Fibroblast of skin of back (primary cell): ENCODE measurements at places on chromosomes 5 and 9.

DNA sequence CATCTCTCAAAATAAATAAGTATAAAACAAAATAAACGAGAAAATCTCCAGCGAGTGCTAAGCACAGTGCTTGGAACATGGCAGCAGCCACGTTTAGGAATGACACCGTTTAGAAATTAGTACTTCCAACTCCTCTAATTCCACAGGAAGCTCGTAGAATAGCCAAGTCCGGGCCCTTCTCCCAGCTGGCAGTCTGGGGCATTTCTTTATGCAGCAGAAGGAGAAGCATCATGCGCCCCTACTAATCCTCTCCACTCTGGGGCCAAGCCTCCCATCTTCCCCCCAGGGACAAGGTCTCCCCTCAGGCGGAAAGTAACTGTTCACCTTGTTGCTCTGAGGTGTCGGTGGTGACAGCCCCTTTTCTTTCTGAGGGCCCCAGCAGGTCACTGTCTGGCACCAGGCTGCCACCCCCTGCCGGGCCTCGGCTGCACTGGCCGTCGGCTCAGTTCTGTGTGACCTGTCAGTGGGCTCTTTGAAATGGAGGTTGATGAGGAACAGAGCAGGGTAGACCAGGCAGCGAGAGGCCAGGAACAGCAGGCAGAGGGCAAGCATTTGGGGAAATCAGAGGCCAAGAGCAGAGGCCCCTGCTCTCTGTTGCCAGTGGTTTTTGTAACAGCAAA, 113.5 kb upstream of the WWC1 start:
- DNase-seq, result no peak

- DNase-seq, result no peak
Observed at GRCh38 chr5:6812800-6813731, 99.8 kb downstream of the TENT4A start.

- no peak for DNase-seq
Observed at GRCh38 chr5:140642718-140643117, 3.5 kb downstream of the TMCO6 start.

GRCh38 chr9:120918931-120919842, 7.4 kb downstream of the TRAF1 start:
- peak; percentile 47 for DNase-seq

DNA sequence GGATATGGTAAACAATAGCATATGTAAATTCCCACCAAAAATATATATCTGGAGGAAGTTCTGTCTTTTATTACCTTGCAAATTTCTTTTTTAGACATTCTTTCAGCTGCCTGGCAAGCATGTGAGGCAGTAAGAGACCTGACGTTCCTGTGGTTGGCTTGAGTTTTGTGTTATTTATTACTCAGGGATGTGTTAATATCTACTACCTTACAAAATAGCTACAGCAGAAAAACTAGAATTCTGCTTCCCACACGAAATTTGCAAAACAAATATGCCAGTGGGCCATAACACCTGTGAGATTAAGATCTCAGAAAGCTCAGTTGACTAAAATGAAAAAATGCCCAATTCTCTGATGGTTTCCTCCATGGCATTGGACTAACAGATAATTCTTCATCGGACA, 274.2 kb downstream of the TMEM167A start:
- DNase-seq, result no peak

- DNase-seq, result peak; percentile 27
Observed at GRCh38 chr5:58447226-58447625, 12.7 kb downstream of the PLK2 start.

- no peak for DNase-seq
Observed at GRCh38 chr9:124329206-124329792, 71.5 kb downstream of the NEK6 start.

GRCh38 chr9:111957856-111958631, 61.4 kb downstream of the UGCG start:
- peak; percentile 98 for DNase-seq

- DNase-seq, result peak; percentile 12
Observed at GRCh38 chr5:172010278-172010677, 3.8 kb upstream of the FBXW11 start.

GRCh38 chr9:72681283-72681630, 159.8 kb downstream of the TMC1 start:
- no peak for DNase-seq

- no peak for DNase-seq
Observed at GRCh38 chr9:93596399-93596798, 20.0 kb downstream of the PHF2 start.
